Occipital lobe (tissue), 3 donors: ENCODE measurements at places on chromosomes 7 and 10.

DNA sequence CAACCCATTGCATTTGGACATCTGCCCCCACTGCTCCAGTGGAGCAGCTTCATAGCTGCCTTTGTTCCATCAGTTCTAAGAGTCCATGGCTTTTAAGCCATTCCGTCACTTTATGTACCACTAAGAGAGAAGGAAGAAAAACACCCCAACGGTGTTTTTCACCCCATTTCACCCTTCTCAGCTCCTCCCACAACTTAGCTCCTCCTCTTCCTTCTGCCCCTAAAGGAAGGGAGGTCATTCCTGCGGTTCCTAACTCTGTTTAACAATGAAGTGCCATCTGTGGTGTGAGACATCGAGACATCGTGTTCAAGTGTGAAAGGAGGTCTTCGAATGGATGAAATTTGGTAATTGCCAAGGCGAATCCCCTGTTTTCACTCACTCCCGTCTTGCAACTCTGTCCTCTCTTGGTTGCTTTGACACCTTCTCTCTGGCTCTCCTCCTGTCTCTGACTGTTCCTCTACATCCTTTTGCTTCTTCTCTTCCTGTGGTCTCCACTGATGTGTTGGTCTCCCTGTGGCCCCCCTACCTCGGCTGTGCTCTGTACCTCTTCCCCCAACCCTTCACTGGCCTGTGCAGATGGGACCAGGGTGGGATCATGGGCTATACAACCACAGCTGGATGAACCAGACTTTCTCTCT, 23.0 kb downstream of the SMKR1 start:
- DNase-seq, result no peak

GRCh38 chr10:89138755-89139490, 68.2 kb downstream of the CH25H start:
- DNase-seq, result no peak

DNA sequence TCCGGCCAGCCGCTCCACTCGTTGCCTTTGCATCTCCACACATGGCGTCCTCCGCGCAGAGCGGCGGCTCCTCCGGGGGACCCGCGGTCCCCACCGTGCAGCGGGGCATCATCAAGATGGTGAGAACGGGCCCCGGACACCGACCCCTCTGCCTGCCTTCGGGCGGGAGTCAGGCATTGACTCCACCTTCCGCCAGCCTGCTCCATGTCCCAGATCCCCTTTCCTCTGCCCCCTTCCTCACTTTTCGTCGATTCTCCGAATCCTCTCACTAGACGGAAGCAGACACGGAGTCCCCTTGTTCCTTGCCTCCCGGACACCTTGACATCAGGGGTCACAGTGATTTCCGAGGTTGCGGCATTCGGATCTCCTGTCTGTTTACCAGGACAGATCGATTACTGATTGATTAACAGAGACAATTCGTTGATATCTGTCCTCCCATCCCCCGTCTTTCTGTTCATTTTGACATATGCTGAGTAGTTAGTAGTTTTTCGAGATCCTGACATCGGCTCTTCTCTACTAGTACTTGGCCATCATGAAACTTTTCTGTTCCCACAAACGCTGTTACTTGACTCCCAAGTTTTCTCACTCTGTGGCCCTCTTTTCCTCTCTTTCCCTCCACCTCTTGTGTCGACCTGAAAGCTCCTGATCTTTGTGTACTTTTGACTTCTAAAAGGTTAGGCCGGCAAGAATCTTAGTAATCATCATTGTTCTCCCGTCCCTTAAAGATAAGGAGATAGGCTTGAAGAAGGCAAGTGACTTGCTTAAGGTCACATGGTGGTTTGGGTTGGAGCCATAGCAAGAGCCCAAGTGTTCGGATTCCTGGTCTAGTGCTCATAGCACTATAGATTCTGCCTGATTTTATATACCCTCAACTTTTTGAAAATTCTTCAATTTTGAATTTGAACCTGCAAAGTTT, 597 bp downstream of the SND1 start:
- DNase-seq, result no peak

DNA sequence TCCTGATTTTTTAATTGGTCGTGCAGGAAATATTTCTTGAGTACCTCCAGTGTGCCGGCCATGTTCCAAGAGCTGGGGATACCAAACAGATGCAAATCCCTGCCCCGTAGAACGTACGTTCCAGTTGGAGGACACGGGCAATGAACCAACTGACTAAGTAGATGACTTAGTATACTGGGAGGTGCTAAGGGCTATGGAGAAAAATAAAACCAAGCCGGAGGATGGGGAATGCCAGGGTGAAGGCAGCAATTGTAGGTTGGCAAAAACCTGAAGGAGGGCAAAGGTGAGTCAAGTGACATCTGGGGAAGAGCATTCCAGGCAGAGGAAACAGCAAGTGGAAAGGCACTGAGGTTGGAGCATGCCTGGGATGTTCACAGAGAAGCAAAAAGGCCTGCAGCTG, 6.8 kb upstream of the VSIR start:
- DNase-seq, result no peak

DNA sequence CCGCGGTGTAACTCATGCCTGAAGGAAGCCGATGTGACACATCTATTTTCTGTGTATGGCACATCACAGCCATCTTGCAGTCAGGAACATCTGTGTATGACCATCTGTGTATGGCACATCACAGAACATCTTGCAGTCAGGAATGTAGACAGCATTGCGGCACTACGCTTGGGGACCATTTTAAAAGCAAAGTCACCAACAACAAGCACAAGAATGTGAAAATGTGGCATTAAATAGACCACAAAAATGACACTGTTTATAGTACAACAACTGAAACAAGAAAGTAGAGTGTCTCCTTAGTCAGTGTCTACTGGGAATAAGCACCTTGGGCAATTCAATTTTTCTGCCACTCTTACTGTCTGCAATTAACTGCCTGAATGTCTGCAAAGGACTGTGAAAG, 124.4 kb downstream of the HGF start:
- DNase-seq, result no peak
